ENCODE measurements at places on chromosomes 7 and 10.

DNA sequence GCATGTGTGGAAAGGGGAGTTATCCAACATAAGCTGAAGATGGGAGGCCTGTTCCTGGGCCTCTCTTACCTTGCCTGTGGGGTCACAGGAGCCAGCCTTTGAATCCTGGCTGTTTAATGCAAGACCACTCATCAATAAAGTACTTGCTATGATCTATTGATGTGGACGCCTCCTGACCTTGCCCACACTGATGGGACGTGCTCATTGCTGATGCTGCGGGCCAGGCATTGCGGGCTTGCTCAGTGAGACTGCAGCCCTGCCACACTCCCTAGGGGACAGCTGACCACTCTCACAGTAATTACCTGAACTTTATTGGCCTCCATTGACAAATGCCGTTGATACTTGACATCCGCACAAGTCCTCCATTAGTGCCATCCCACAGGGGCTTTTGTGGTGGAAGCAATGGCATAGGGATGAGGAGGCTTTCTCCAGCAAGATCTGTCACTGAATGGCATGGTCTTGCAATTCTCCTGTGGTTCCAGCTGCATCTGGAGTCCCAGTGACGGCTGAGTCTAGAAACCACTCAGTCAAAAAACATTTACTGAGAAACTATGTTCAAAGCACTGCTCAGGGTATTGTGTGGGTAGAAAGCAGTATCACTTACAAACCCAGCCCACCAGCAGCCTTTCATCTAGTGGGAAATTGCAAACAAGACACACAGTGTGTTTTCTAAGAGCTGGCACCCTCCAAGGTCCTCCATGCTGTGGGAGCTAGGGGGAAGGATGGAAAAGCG, 135.1 kb upstream of the YAE1 start:
- no peak for DNase-seq

DNA sequence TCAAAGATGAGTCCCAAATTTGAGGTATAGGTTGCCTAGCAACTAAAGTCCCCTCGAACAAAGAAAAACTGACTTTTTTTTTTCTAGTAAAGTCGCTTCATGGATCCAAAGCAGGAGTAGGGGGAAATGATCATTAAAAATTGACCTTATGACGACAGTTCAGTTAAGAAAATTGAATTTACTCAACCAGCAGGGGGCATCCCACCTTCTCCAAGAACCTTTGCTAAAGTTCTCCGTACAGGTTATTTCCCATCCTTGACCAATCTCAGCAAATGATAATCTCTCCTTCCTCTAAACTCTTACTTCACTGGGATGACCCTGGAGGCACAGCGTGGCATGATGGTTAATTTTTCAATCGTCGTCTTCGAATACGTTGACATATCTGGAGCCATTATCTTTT, 228.3 kb downstream of the CALN1 start:
- no peak for DNase-seq

DNA sequence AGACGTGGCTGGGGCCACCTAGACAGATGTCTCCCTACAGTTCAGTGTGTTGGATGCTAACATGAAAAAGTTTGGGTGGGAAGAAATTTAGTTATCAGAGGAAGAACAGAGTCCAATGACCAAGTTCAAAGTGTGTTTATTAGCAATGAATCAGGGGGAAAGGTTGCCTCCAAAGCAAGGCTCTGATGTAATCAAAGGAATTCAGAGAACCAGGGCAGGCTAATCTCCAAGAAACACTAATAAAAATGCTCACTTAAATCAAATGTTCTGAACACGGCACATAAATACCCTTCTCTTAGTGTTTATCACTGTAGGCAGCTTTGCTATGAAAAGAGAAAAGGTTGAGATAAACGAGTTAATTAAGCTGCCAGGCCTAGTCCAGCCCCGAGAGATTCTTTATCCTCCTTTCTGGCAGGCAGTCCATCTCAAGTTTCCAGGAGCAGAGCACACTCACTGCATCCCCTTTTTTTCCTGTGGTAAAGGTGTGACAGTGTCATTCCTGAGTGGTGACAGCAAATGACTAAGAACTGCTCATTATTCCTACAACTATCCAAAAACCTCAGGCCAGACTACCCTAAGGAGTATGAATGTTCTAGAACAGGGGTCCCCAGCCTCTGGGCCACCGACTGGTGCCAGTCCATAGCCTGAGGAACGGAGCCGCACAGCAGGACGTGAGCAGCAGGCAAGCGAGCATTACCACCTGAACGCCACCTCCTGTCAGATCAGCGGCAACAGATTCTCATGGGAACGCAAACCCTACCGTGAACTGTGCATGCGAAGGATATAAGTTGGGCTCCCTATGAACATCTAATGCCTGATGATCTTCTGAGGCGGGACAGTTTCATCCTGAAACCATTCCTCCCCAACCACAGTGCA, 66.9 kb upstream of the FHIP2A start:
- DNase-seq, result no peak

GRCh38 chr7:131921016-131921415, 364.6 kb upstream of the PODXL start:
- no peak for DNase-seq

DNA sequence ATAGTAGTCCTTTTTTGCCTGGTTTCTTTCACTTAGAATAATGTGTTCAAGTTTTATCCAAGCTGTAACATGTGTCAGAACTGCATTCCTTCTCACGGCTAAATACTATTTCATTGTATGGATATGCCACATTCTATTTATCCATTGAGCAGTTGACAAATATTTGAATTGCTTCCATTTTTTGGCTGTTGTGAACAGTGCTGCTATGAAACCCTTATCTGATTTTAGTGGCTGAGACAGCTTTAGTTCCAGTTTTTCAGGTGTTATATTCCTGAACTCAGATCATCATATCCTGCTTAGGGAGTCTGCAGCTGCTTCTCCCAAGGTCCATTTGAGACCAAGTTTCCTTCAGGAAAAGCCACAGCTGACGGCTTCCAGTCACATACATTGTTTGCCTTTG, 339.2 kb downstream of the GRID1 start:
- DNase-seq, result no peak

All from cortex of kidney (tissue), 1 donor.